ENCODE measurements at places on chromosomes 11 and 22. TPM values are rescaled to one million over a fixed set of nuclear protein-coding genes. Genes with fewer than 3 reads are reported as not detected.

Gene P4HA3
- not detected for total RNA-seq

Gene CPT1A
- 11.3 TPM for total RNA-seq

- DNase-seq: no peak
These were observed 31.5 kb downstream of the IFT27 start for GRCh38 chr22:36744413-36744765.

GRCh38 chr11:74380746-74381439, 17.3 kb downstream of the PGM2L1 start:
- no peak for DNase-seq

- DNase-seq: no peak
These were observed 725.3 kb downstream of the BRD1 start for GRCh38 chr22:49102367-49102766.

Gene H19
- total RNA-seq: not detected

Gene MTCH2
- 11.8 TPM for total RNA-seq

Gene ANGPTL5
- total RNA-seq: not detected

Gene FGF4
- not detected for total RNA-seq

DNA sequence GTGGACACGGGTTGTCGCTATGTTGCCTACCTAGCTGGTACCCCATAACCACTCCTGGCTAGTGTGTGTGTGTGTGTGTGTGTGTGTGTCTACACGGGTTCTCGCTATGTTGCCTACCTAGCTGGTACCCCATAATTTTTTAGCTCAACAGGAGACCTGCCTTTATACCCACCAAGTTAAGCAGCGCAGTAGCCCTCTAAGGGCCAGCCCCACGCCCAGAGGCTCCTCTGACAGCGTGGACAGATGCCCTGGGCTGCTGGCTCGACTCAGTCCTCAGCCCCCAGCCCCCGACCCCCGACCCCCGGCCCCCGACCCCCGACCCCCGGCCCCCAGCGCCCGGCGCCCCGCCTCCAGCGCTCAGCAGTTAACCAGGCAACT, 351 bp upstream of the AKIP1 start:
- DNase-seq: no peak

GRCh38 chr11:66971488-66971887, 3.6 kb upstream of the C11orf86 start:
- no peak for DNase-seq

- no peak for DNase-seq
These were observed 3.5 kb upstream of the LARGE1 start for GRCh38 chr22:33923660-33924246.

GRCh38 chr11:108253176-108253575, 30.3 kb downstream of the ATM start:
- no peak for DNase-seq

Gene GATD1
- total RNA-seq: 16.1 TPM

DNA sequence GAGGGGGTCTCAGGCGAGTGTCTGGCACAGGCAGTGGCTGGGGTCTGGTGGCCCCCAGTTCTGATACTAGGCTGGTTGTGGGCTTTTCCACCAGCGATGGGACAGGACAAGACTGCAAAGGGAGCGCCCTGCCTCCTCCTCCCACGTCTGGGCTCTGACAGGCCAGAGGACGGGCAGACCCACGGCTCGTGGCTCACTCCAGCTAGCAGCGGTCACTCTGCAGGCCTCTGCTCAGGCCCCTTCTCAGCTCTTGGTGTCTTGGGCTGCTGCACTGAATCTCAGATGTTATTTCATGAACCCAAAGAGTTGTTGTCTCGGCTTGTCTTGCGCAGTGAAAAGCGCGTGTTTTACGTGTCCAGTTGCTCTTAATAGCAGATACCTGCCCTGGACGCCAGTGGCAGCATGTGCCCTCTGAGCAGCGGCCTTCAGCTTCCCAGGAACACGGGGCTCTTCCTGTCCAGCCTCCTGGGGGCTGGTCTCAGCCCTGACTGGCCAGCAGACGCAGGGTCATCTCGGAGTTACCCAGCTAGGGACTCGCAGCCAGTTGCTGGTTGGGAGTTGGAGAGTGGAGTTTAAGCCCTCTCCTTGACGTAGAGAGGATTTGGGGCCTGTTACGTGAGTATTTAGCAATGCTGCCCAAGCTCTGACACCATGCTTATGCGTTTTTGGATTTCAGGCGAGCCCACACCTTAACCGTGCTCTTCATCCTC, 9.6 kb downstream of the PTDSS2 start:
- no peak for DNase-seq

DNA sequence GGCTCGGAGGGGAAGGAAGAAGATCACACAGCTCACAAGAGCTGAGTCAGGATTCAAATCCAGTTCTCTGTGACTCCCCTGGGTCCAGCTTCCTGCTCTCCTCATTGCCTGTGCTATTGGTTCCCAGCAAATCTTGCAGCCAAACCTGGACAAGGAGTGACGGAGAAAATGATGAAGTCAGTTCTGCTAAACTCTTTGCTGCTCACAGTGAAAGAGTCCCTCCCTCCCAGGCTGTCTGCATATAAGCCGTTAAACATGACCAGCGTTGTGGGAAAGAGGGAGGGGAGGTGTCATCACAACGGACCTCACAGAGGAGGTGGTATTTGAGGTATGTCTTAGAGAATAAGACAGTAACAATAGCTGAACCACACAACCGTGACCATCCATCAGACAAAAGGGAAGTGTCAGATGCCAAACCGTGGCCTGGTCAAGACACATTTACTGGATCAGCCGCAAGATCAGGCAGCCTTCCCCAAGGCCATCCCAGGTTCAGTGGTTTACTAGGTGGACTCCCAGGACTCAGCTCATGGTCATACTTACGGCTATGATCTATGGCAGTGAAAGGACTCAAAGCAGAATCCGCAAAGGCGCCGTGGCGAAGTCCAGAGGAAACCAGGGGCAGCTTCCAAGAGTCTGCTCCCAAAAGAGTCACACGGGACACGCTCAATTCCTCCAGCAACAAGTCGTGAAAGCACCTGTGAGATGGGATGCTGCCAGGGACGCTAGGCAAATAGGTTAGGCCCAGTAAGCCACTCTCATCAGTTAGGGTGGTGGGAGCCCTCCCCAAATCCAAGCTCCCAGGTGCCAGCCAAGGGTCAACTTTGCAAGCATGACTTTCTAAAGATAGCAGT, 2.8 kb upstream of the CYTH4 start:
- no peak for DNase-seq

Gene WNT11
- 0.30 TPM for total RNA-seq

DNA sequence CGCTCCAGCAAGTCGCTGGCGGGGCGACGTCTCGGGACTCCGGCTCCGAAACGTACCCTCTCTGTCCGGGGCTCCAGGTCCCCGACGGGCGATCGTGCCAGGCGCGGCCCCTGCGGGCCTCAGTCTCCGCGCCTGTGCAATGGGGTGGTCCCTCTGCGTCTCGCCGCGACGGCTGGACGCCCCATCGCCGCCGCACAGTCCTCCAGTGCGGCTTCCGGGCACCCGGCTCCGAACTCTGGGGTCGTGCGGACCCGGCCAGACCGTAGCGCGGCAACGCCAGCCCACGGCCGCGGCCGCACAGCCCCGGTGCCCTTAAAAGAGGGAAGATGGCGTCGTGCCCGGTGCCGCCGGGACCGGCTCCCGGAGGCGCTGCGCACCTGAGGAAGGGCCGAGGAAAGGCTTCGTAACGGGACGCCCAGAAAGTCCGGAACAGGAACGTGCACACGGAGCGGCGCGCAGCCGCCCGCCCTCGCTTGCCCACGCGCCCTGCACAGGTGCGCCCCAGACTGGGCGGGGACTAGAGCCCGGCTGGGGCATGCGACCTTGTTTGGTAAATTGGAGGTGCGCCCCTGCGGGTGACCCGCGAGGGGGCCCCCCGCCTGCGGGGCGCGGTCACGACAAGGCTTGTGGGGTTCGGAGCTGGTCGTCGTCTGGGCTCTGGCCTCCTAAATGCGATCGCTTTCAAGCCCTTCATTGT, 525 bp downstream of the BIK start:
- peak; percentile 35 for DNase-seq

- DNase-seq: no peak
These were observed 104.5 kb downstream of the CTTN start for GRCh38 chr11:70502677-70503467.

- no peak for DNase-seq
These were observed 215.2 kb upstream of the NCAM1 start for GRCh38 chr11:112745973-112746372.

Gene UPK3A
- total RNA-seq: not detected

- no peak for DNase-seq
These were observed 112.0 kb upstream of the DDI1 start for GRCh38 chr11:103924166-103925013.

DNA sequence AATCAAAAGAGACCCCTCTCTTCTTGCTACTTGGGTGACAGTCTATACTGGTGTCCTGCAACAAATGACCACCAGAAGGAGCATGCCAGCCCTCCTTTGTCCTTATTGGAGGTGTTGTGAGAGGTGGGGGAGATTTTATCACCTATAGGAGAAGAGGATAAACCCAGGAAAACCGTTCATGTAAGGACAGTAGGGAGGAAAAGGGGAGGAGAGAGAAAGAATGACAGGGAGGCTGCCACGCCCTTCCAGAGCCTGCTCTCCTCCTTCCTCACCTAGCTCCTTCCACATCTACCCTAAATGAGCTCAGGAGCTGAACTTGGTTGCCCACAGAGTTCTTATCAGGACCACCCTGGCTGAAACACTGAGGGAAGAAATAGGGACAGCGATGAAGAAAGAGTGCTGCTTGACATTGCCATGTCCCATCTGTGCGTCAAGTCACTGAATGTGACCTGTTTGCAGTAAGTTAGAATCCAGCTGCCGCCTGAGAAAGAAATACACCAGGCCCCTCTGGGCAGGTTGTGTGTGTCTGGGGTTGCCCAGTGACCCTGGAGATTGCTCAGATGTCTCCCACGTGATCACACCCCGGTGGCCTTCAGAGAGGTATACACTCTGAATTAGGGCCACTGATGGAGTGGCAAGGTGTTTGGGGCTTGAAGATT, 40.4 kb upstream of the ETS1 start:
- DNase-seq: no peak

GRCh38 chr11:69306821-69307220, 12.9 kb downstream of the MYEOV start:
- no peak for DNase-seq

Gene KRTAP5-7
- not detected for total RNA-seq

Gene PHLDA2
- total RNA-seq: 1.1 TPM

GRCh38 chr22:47929073-47929472, 1166.6 kb downstream of the TBC1D22A start:
- no peak for DNase-seq

DNA sequence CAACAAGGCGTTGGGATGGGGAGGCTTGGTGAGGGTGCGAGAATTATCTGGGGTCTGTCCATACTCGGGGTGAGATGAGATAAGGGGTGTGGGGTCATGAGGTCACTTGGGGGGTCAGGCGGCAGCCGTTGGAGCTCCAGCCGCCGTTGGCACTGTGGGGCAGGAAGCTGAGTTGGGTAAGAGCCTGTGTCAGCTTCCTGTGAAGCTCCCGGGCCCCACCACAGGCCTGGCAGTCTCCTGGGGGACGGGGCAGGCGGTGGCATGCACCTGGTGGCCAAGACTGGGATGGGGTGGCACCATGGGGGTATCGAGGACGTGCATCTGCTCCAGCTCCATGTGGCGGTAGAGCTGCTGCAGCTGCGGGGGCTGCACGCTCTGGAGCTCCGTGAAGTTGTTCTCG, 7.1 kb upstream of the MYBPC3 start:
- DNase-seq: no peak

Gene LRRC74B
- not detected for total RNA-seq

Gene C22orf31
- total RNA-seq: not detected

- DNase-seq: no peak
These were observed 948.2 kb downstream of the NTM start for GRCh38 chr11:132318421-132319157.

DNA sequence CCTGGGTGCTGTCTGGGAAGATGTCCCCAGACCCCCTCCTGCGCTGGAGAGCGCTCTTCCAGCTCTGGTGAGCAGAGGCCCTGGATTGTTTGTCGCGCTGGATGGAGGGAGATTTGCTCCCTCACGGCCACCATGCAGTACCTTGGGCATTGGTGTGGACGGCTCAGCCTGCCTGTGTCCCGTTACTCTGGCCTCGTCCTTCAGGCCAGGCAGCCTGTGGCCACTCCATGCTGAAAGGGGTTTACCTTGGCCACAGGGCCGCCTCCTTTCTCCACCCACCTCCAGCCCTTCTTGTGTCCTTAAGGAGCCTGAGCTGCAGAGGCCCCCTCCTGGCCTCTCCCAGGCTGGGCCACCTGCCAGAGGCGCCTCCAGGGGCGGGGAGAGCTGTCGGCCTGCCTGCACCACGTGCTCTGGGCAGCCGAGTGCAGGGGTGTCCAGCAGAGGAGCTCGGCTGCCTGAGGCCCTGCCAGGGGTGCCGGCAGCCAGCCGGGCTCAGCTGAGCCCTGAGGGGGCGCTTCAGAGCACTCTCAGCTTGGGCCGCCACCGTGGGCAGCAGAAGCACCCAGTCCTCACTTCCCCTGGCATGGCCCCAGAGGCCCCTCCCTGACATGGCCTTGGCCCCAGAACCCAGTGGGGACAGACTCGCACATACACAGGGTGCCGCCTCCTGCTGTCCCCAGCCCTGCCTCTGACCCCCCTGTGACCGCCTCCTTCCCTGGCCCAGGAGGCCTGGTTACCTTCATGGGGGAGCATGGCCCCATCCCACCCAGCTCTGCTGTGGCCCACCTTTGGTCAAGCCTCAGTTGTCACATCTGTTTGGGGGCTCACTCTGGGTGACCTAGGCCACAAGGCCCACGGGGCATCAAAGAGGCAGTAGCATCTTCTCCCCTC, 3.4 kb downstream of the CCND1 start:
- no peak for DNase-seq

- DNase-seq: no peak
These were observed 5.6 kb downstream of the GAL start for GRCh38 chr11:68689737-68690625.

Gene MISFA
- total RNA-seq: not detected

Data from CD4-positive, alpha-beta T cell (primary cell).